ENCODE measurements at places on chromosomes 11 and 22.

GRCh38 chr11:19520681-19521080, 192.0 kb upstream of the NAV2 start:
- DNase-seq, result no peak

- DNase-seq, result no peak
These were observed 47.3 kb upstream of the LRRC32 start for GRCh38 chr11:76717816-76718215.

- no peak for DNase-seq
These were observed 96.2 kb downstream of the RASSF10 start for GRCh38 chr11:13105237-13105844.

- DNase-seq, result no peak
These were observed 37.5 kb downstream of the MPPED1 start for GRCh38 chr22:43449205-43449830.

GRCh38 chr22:24494528-24495364, at the start of gene UPB1:
Gene UPB1, plus strand, starts transcription at chr22:24495332. Its CDS starts 72 bp downstream, at chr22:24495404.
- no peak for DNase-seq

- no peak for DNase-seq
These were observed 588.9 kb downstream of the ETS1 start for GRCh38 chr11:127998421-127998820.

DNA sequence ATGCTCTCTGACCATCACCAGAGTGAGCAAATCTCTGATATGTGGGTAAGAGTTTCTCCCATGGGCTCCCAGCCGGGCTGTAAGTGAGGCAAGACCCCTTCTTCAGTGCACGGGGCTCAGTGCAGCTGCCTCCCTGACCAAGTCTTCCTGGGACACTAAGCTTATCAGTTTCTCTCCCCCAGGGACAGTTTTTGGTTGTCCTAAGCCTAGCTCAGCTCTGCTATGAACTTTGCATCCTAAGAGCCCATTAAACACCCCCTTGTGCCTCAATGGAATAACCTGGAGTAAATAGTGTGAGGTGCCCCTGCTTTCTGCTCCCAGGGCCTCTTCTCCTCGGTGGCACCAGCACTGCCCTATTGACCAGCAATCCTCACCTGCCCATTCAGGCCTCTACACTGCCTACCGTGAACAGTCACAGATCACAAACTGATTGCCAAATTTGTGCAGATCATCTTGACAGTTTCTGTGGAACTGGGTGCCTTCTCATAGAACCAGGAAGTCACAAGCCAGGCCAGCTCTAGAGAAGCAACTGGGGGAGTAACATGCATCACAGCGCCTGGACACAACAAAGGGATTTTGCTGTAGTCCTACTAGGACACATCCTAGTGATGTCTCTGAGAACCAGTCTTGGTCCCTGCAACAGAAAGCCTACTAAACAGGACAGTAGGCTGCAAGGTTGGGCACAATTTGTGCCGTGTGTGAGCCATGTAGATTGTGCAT, 19.5 kb upstream of the IGLL5 start:
- no peak for DNase-seq

- no peak for DNase-seq
These were observed 486 bp downstream of the STIM1 start for GRCh38 chr11:3855808-3856491.

GRCh38 chr22:44211946-44212930, 31.5 kb downstream of the PARVG start:
- DNase-seq, result no peak

DNA sequence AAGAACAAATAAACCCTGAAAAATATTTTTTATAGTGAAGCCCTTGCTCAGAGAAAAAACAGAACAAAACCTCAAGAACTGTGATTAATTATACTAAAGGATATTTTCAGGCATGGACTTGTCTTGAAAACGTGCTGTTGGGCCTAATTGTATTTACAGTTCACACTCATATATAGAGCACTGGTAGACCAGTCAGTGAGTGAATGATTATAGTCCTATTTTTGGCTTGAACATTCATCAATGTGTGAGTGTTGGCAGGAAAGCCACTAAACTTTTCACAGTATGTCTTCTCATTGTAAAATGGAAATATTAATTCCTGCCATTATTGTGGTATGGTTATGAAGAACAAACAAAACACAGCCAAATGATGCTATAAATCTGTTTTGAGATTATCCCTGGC, 462.8 kb downstream of the KCNA4 start:
- no peak for DNase-seq

DNA sequence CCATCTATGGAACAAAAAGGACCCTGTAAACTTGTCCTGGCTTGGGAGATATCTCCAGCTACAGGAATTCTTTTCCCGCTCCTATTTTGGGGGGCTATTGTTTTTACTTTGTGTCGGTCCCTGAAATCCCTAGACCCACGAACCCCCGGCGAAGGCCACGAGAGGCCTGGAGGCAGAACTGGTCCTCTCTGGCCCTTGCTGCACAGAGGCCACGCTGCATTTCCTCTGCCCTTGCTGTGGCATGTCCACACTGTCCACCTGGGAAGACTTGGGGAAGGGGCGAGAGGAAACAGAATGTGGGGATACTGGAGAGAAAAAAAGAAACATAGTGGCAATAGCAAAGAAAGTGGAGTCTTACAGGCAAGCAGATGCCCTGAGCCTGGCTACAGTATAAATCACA, 2.3 kb upstream of the ANO1 start:
- no peak for DNase-seq

Measured in CD4-positive, alpha-beta T cell treated with Interleukin-4 for 4 hours (primary cell).